ENCODE measurements at places on chromosomes 7 and 10. TPM values are rescaled to one million over a fixed set of nuclear protein-coding genes. Genes with fewer than 3 reads are reported as not detected.

- no peak for DNase-seq
These were observed 322.7 kb downstream of the CRPPA start for GRCh38 chr7:16098585-16099179.

DNA sequence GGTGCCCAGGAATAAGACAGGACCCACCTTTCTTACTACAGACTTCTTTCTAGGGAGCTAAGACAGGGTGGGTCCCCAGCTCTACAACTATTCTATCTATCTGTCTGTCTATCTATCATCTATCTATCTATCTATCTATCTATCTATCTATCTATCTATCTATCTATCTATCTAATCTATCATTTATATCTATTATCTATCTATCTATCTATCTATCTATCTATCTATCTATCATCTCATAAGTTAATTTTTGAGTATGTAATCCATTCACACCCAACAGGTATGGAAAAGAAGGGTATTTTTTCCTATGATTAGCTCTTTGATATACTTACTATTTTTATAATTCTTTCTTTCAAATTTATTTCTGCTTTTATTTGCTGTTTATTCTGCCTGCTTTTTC, 55.9 kb downstream of the BAMBI start:
- no peak for DNase-seq

GRCh38 chr10:60182691-60183090, 207.0 kb downstream of the ANK3 start:
- no peak for DNase-seq

DNA sequence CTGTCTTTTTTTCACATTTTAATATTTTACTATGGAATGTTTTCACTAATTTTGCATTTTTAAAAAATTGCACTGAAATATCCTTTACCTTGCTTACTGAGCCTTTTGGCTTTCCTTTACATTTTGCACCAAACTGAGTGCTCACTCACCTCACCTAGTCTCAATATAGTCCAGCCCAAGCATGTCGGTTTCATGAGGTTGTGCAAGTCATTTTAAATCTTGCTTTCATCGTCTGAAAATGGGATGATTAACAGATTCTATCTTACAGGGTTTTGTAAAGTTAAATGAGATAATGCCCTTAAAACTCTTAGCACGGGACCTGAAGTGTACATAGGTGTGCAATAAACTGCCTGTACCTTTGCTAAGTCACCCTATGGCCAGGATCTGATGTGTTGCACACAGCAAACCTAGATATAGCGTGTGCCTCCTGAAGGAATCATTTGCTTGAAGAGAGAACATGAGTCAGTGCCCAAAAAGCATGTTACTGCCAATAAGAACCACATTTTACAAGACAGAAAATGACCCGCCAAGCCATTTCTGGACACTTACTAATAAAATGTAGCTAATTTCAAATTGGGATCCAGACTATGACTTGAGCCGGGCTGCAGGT, 199.8 kb downstream of the JCAD start:
- no peak for DNase-seq

DNA sequence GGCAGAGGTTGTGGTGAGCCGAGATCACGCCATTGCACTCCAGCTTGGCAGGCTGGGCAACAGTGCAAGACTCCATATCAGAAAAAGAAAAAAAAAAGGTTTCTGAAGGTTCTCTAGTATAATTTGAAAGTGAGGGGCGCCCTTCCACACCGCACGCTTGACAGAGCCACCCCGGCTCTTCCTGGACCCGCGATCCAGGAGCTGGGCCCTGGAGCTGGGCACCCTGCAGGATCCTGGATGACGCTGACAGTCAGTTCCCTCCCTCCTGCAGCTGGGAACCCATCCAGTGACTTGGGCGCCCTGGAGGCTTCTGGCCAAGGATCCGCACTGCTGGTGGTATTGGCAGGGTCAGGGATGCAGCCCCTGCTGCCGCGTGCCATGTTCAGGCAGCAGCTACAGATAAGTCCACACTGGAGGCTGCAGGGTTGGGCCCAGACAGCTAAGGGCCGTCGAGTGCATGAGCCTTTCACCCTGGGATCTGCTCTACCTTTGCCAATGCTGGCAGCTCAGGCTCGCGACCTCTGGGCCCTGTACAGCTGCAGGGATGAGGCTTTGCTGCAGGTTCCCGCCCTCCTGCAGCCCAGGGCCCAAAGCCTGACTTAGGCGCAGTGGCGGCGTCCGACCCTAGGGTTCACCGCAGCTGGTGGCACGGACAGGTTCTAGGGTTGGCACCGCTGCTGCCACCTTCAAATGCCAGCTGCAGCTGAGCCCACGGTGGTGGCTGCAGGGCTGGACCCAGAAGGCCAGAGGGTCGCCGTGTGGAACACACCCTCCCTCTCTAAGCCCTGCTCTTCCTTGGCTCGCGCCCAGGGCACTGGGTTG, 110.2 kb downstream of the OR13A1 start:
- no peak for DNase-seq

DNA sequence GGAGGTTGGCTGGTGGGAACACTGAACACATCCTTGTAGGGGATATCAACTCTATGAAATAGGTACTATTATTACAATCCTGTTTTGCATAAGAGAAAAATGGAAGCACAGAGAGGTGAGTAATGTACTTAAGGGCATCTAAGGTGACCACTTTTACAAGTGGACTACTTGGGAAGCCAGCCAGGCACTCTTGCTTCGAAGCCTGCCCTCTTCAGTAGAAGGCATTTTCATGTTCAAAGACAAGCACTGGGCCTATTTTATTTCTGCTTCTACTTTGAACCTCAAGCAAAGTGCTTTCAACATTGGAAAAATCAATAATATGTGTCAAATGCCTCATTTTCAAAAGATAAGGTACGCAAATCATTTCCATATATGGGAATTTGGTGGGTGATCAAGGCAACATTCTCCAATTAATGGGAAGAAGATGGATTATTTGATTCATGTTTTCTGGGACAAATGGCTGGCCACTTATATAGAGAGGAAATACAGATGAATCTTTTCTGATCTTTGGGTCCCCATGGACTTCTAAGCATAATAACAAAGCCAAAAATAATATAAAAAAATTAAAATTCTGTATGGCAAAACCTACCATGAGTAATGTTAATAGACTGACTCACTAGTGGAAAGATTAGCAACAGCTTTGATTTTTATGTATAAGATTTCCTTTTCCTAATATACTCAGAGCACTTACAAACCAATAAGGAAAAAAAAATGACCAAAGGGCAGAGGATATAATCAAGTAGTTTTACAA, 270.2 kb downstream of the FRMD4A start:
- no peak for DNase-seq

DNA sequence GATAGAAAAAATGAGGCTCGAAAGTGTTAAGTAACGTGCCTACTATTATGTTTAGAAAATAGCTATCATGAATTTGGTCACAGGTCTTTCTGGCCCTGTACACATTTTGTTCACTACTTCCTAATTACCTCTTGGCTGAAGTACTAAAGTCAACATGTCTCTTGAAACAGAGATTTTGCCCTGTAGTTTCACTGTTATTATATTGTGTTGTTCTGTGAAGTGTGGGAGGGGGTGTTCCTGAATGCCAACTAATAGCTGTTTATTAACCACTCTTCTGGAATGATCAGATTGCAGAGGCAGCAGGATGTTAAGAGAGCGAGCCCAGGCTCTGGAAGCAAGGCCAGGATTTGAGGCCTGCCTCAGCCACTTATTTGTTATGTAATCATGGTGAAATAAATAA, 72.1 kb downstream of the RNF133 start:
- DNase-seq = no peak

DNA sequence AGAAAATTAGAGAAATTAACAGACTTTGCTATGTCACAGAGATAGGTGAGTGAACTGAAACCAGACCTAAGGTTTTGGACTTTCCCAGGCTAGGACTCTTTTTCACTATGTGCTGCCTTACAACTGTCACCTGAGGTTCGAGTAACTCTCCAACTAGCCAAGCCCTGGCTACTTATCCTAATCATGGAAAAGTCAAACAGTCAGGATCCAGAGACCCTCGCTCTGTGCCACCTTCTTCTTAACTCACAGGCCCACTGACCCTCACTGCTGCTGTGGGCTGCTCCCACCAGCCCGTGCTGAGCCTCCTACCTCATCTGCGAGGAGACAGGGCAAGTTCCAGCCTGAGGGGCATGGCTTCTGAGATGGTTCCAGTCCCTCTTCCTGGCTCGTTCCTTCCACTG, 211.4 kb upstream of the KLF14 start:
- DNase-seq = no peak

- DNase-seq = peak; percentile 37
These were observed 9.1 kb downstream of the WDR86 start for GRCh38 chr7:151400626-151401315.

GRCh38 chr7:74217455-74218342, 7.9 kb downstream of the LAT2 start:
- no peak for DNase-seq

GRCh38 chr7:42348071-42348470, 111.1 kb upstream of the GLI3 start:
- no peak for DNase-seq

GRCh38 chr7:50310956-50311355, 6.4 kb downstream of the IKZF1 start:
- no peak for DNase-seq

DNA sequence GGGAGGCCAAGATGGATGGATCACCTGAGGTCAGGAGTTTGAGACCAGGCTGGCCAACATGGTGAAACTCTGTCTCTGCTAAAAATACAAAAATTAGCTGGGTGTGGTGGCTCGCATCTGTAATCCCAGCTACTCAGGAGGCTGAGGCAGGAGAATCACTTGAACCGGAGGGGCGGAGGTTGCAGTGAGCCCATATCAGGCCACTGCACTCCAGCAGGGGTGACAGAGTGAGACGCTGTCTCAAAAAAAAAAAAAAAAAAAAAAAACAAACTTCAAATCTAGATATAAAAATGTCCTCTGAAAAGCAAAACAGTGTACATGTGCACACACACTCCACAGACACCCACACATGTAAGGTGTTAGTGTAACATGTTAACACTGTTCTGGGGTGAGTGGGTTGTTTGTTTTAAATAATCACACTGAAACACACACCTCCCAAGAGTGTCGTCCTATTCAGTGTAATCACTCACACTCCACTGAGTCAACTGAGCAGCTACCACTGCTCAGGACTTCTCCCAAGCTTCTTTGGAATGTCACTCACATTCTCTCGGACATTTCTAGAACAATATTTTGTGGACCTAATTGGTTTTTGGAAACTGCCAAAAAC, 12.8 kb upstream of the RGS10 start:
- no peak for DNase-seq

GRCh38 chr7:46485481-46486065, 564.5 kb upstream of the IGFBP3 start:
- no peak for DNase-seq

GRCh38 chr7:55099821-55100543, 81.2 kb downstream of the EGFR start:
- DNase-seq = no peak

DNA sequence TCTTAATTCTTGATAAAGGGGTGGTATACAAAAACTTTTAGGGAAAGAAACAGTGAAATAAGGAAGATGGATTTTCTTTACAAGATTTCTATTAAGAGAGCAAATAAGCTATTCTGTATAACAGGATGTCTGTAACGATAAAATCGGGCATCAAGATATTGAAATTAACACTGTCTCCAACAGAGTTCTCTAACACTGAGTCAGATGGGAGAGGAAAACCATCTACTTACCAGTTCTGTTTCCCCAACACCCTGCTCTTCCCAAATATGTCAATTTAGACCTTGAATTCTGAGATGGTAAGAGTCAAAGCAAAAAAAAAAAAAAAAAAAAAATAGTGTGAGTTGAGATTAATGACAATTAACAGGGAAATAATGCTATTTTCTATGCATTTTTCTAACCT, 23.0 kb downstream of the SMURF1 start:
- no peak for DNase-seq

- no peak for DNase-seq
These were observed 253.5 kb downstream of the ABCA13 start for GRCh38 chr7:48424731-48425130.

- no peak for DNase-seq
These were observed 65.7 kb upstream of the FZD8 start for GRCh38 chr10:35707642-35708425.

DNA sequence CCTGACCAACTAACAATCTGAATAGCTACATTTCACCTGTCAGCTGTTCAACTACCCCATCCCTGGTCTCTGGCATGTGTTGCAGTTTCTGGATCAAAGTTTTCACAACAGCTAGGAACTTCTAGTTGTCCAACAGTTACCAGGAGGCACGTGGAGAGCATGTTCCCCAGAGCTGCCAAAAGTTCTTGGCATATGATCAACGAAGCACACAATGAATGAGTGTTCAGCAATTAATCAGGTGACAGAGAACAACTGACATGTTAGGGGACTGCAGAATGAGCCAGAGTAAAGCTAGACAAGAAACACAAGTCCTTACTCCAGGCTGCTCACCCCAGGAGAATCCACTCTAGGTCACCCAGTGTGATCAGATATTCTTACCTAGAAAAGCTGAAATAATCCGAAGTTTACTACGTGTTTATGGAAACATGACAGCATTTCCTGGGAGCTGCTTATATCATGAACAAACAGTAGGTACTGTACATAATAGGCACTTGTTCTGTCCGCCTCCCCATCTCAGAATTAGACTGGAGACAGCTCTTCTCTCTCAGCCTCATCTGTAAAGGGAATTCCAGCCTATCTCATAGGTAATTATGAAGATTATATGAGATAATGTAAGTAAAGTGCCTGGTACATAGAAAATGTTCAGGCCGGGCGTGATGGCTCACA, 50.6 kb downstream of the ZNF438 start:
- no peak for DNase-seq

DNA sequence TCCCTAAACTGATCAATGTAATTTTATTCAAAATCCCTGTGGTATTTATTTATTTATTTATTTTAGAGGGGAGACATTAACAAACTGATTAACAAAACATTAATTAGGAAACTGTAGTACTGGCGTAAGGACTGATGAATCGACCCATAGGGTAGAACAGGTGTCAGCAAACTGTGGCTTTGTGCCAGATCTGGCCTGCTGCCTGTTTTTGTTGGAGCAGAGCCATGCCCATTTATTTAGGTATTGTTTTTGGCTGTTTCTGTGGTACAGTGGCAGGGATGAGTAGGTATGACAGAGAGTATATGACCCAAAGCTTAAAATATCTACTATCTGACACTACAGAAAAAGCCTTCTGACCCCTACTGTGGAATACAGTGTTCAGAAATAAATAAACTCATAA, 332.5 kb upstream of the ETV1 start:
- DNase-seq = no peak

- no peak for DNase-seq
These were observed 32.3 kb downstream of the PODXL start for GRCh38 chr7:131524115-131524514.

The PNLIPRP1 gene
- total RNA-seq = not detected

The TAS2R3 gene
- 0.42 TPM for total RNA-seq

The VSIR gene
- 124 TPM for total RNA-seq

The EZH2 gene
- 38.4 TPM for total RNA-seq

The COL1A2 gene
- total RNA-seq = not detected

The C7orf33 gene
- total RNA-seq = not detected

The VWA2 gene
- total RNA-seq = not detected

The SLC16A12 gene
- total RNA-seq = not detected

The PAX4 gene
- total RNA-seq = not detected

The NYAP1 gene
- total RNA-seq = 1.3 TPM

The TBL2 gene
- total RNA-seq = 22.9 TPM

The PTPRZ1 gene
- total RNA-seq = not detected

The ANKRD1 gene
- not detected for total RNA-seq

The NXPH1 gene
- not detected for total RNA-seq
